Stimulated activated CD8-positive, alpha-beta memory T cell treated with anti-CD3 and anti-CD28 coated beads, Interleukin-4, amount 100 ng/mL, for 1 hour (primary cell): ENCODE measurements at places on chromosomes 6 and 20.

GRCh38 chr20:54694516-54694915 lies 219.1 kb downstream of the DOK5 start:
- no peak for DNase-seq

- DNase-seq: no peak
These were observed 177.9 kb upstream of the ZNF184 start for GRCh38 chr6:27650620-27651370.

- DNase-seq: no peak
These were observed 108.5 kb downstream of the DHX35 start for GRCh38 chr20:39070484-39071231.

- no peak for DNase-seq
These were observed 126.2 kb upstream of the RNF24 start for GRCh38 chr20:4141291-4142240.

- no peak for DNase-seq
These were observed 21.6 kb downstream of the TFB1M start for GRCh38 chr6:155292711-155293110.

GRCh38 chr20:18287546-18287914 lies 797 bp upstream of the ZNF133 start:
- DNase-seq: no peak

- no peak for DNase-seq
These were observed 9.2 kb upstream of the OSER1 start for GRCh38 chr20:44219791-44220190.

- DNase-seq: no peak
These were observed 80.7 kb upstream of the CNKSR3 start for GRCh38 chr6:154591234-154591633.

DNA sequence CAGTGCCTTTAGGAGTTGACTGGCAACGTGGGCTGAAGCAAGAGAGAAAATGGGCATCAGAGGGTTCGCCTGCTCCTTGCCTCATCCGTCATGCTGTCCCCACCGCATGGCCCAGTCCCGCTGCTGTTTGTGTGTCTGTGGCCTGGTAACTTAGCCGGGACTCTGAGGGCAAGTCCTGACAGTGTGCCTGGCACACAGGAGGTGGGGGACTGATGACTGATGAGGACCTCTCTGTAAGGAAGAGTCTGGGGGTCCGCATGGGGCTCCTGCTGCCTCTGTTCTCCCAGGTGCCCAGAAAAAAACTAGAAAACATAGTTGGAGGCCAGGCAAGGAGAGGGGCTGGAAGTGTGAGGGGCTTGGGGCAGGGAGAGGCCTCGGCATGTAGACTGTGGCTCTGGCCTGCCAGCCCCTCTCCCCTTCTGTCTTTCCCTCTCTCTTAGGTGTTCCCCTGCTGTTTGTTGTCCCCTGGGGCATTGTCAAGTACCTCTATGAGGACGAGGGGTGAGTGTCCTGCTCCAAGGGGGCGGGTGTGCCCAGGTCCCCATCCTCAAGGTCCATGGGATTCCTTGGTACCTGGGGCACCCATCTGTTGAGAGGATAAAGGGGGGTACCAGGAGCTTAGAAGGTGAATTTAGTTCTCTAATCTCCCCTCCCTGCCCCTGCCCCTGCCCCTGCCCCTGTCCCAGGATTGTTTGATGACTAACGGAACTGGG lies 29.5 kb downstream of the GLP1R start:
- no peak for DNase-seq

DNA sequence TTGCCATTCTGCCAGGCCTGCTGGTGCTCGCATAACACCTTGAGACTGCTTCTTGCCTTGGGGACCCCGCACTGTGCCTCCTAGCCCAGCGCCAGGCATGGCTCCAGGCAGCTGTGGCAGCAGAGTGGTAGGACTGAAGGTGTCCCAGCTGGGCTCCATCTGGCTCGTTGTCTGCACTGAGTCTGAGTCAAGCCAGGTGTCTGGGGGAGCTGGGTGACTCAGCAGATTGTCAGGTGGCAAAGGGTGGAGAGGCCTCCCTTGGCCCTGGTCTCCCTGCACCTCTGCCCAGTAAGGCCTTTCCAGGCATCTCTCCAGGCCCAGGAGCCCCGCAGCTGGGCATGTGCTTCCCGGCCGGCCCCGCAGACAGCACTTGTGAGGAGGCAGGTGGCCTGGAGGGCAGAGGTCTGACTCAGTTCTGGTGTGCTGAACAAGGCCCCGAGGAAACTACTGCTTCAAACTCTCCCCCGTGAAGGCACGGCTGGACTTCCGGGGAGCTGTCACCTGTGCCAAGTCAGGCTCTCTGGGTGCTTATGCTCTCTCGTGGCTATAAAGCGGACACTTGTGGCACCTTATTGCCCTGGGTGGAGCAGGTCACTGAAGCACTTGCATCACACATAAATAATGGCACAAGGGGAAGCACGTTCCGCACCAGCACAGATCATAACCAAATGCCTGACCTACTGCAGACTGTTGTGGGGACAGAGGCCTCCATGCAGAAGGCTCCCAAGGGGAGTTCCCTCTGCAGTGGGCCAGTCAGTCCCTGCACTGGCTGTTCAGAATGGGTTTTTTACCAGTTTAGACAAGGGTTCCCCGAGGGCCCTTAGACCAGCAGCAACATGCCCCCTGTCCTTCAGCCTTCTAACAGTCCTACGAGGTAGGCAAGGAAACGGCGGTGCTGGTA lies 27.5 kb downstream of the FOXC1 start:
- no peak for DNase-seq

DNA sequence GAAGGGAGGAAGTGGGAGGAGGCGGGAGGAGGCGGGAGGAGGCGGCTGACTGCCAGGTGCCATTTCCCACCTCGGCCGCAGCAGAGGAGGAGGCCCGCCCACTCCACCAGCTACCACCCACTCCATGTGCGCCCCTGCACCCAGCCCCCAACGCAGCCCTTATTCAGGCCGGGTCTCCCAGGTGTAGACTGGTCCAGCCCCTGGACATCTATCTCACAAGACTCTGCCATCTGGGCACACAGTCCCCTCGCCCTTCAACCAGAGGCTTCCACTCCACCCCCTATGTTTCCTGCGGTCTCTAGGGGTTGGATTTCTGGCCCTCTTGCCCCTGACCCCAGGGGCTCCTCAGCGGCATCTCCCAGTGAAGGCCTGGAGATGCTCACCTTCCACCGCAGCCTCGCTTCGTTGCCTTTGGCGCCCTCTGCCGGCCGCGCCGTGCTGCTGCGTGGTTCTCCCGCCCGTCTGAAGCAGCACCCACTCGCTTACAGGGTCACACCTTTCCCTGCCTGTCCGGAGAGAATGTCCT lies 32.6 kb upstream of the FAM83D start:
- peak; percentile 71 for DNase-seq
